LHCN-M2 (cell line): ENCODE measurements at places on chromosomes 3 and 15. TPM values are rescaled to one million over a fixed set of nuclear protein-coding genes. Genes with fewer than 3 reads are reported as not detected.

- no peak for DNase-seq
These were observed 15.5 kb upstream of the SNRPA1 start for GRCh38 chr15:101310508-101310907.

SMCO1 gene
- not detected in 2 replicates for total RNA-seq

- peak; percentile 15 for DNase-seq
These were observed 1.0 kb downstream of the UBE2E1 start for GRCh38 chr3:23806534-23807423.

- DNase-seq = no peak
These were observed 95.2 kb upstream of the C3orf80 start for GRCh38 chr3:160130071-160130470.

EOMES gene
- not detected in 2 replicates for total RNA-seq

DNA sequence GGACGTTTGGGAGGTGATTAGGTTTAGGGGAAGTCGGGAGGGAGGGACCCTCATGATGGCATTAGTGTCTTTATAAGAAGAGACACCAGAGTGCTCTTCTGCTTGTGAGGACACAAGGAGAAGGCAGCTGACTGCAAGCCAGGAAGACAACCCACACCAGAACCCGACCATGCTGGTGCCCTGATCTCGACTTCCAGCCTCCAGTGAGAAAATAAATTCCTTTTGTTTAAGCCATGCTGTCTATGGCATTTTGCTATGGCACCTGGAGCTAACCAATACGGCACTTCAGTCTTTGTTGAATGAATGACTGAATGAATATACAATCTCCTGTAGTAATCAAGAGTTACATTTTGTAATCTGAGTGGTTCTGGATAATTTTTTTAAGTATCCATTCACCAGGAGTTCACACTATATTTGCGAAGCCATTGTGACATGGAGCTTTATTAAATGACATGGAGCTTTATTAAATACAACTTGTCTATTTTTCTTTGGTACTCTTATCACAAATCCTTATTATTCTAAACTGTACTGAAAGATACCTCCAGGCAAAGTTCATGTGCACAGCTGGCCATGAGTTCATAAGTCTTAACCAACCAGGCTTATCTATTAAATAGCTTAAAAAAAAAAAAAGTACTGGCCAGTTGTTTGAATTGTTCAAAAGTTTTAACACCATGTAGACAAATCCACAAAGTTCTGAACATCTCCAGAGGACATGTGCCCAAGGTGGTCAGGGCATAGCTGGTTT is 24.8 kb upstream of the BHLHE40 start:
- DNase-seq = no peak

GRCh38 chr3:145355206-145355605 is 805.8 kb downstream of the PLOD2 start:
- DNase-seq = no peak

- peak; percentile 98 for DNase-seq
These were observed 51.4 kb upstream of the RNF7 start for GRCh38 chr3:141686466-141687291.

- no peak for DNase-seq
These were observed 3.5 kb upstream of the MESP1 start for GRCh38 chr15:89754361-89755154.

DNA sequence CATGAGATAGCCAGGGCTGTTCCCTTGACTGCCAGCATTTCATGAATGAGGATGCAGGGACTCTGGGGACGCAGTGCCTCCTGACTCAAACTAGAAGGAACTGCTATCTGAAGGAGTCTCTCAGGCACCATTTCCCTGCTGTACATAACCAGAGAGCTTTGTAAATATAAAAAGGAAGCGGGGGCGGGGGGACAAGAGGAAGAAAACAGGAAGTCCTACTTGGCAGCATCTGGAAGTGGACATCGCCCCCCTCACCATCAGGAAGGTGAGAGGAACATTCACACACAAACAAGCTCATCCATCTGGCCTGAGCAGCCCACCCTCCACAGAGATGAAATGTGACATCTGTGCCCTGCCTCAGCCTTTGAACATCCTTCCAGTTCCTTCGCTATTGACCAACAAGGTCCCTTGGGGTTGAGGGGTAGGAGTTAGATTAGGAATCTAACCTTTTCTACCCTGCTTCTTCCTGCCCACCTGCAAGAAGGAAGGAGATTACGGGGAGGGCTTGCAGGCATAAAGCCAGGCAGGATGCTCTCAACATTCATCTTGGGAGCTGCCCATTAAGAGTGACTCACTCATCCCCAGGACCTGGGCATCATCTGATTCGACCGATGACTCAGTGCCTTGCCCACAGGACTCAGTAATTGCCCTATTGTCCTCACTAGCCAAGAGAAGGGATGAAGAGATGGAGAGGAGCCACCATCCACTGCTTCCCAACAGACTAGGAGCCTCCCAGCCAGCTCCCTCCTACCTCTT is 31.9 kb downstream of the SH3BP5 start:
- DNase-seq = peak; percentile 87

GRCh38 chr3:54047568-54047967 is 74.8 kb upstream of the CACNA2D3 start:
- no peak for DNase-seq

MORC1 gene
- total RNA-seq = not detected in 2 replicates

SUMF1 gene
- total RNA-seq = 78.2 and 81.4 TPM in 2 replicates
